OCI-M1 (cell line): ENCODE measurements at places on chromosomes 5 and 9.

DNA sequence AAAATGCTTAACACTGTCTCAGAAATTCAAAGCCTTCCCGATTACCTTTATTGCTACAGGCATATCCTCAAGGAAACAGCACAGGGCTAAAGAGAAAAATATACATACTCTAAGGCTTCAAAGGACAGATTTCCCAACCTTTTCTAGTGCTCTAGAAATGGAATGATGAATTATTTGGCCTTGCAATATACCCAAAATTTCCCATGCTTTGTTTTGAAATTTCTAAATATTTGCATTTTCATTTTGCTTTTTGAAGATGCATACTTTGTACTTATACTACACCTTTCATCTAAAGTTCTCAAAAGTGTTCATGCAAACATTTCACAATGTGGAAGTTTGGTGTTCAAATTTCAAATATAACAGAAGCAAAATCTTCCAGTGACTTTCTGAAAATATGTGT, 312.7 kb upstream of the PDE4D start:
- DNase-seq, result no peak

- DNase-seq, result peak; percentile 37
Observed at GRCh38 chr5:44336708-44337107, 52.5 kb downstream of the FGF10 start.

GRCh38 chr9:119788921-119789320, 419.7 kb upstream of the BRINP1 start:
- no peak for DNase-seq

- DNase-seq, result no peak
Observed at GRCh38 chr9:72089451-72090130, 29.2 kb upstream of the C9orf57 start.

GRCh38 chr9:31536471-31536870, 848.0 kb upstream of the ACO1 start:
- no peak for DNase-seq

GRCh38 chr9:99876190-99876589, 30.3 kb upstream of the STX17 start:
- DNase-seq, result no peak

DNA sequence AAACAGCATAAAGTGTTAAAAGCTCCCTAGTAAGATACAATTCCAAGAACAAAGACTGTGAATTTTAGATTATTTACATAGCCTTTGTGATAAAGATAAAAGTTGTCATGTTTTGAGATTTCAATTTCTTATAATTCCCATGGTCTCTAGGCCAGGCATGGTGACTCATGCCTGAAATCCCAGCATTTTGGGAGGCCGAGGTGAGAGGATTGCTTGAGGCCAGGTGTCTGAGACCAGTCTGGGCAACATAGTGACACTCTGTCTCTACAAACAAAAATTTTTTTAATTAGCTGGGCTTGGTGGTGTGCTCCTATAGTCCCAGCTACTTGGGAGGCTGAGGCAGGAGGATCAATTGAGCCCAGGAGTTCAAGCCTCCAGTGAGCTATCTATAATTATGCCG, 48.1 kb downstream of the BDP1 start:
- no peak for DNase-seq

DNA sequence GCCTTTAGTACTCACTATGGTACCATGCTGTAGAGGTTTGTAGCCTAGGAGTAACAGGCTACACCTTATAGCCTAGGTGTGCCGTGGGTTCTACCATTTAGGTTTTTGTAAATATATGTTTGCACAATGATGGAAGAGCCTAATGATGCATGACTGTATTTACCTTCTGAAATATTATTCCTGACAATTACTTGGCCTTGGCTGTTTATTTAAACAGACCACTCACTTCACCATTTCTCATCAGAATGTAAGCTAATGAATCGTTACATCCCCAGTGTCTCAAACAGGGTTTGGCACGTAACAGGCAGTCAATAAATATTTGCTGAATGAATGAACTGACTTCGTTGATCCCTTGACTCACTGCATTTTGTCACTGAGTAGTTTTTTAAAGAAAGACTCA, 93.1 kb downstream of the MED27 start:
- no peak for DNase-seq

- no peak for DNase-seq
Observed at GRCh38 chr9:136603901-136604814, 58.3 kb upstream of the NOTCH1 start.

GRCh38 chr5:88539693-88540365, 271.2 kb upstream of the TMEM161B start:
- DNase-seq, result no peak

DNA sequence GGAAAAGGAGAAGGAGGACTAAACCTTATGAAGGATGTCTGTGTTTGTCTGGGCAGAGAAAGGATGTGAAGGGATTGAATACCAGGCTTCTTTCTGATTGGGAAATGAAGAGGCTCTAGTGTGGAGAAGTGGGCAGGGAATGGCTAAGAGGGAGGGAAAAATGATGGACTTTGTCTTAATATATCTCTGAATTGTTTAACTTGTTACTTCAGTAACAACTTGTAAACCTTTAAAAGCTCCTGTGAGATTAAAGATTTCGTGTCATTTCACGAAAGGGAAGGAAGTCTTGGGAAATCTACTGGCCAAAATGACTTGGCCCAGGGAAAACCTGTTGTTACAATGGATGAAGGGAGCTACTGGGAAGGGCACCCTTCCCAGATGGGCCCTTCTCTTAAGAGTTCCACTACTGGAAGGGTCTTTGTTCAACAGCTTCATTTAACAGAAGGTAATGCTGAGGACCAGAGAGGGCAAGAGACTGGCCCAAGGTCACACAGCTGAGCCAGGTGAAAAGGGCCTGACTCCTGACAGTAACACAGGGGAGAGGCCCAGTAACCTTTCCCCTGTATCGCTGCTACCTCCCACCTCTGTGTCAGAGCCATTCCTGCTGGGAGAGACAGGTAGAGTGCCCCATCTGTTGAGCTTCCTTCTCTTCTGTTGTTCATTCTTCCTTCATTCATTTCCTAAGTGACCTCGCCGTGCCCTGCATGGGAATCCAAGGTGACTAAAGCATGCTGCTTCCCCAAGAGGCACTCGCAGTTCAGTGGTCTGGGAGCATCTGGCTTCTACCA, 5.1 kb upstream of the TCOF1 start:
- no peak for DNase-seq

DNA sequence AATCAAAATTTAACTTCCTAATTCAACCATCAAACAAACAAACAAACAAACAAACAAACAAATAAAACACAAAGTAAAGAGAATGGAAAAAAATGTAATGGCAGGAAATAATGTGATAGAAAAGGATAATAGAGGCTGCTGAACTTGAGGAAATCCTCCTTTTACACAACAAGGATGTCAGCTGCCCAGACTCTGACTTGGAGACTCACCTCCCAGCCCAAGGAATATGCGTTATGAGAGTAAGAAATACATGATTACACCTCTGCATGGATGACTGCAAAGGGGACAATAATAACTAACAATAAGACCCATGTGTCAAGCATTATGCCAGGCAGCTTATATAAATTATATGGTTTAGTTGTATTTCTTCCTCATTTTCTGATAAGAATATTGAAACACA, 46.6 kb upstream of the JAK2 start:
- DNase-seq, result no peak

DNA sequence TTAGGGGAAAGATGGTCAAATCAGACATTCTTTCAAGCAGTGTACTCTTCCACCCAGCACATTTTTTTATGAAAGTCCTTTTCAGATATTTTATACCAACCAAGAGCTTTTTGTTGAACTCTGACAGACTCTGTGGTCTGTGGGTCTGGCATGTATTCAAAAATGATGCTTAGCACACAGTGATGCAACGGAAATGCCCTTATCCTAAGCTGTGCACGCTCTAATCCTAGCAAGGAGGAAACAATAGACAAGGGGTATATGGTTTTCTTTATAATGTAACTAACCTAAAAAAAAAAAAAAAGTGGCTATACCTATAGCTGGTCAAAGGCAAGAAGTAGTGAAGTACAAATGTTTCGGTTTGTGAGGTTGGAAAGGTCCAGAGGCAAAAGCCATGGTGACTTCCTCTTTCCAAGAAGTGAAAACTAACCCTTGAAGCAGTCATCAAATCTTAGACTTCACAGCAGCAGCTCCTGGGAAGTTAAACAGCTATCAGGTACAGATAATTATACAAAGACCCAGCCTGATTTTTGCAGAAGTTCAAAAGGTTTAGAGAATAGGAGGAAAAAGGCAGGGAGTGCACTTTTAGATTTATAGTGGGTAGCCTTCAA, 82.5 kb downstream of the SEMA6A start:
- DNase-seq, result peak; percentile 85

- DNase-seq, result no peak
Observed at GRCh38 chr5:95835682-95836385, 13.3 kb upstream of the GLRX start.

DNA sequence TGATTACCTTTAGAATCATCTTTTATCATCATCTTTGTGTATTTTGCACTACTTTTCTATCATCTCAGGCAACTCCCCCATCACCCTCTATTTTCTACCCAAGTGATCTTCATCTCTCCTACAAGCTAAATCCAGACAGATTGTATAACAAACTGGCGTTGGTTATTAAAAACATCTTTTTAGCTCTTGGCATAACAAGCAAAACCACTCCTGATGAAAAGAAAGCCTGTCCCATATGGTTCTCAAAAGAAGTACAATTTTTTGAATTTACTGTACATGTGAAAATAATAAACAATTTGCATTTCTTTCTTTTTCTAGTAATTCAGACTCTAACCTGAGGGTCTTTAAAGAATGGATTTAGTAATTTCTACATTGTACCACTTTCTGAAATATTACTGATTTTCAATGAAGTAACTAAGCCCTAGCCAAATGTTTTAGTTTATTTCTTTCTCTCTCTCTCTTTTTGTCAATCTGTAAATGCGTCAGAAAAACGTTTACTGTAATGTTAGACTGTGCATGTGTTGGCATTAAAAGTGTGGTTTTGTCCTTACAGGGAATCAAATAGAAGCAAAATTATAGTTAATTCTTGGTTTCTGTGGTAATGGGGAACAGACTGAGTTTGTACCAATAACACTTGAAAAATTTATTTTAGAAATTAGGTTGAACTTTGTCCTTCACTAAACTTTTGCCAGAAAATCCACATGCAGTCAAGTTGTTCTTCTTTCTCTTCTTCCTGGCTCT, 52.5 kb upstream of the RPS23 start:
- DNase-seq, result no peak

DNA sequence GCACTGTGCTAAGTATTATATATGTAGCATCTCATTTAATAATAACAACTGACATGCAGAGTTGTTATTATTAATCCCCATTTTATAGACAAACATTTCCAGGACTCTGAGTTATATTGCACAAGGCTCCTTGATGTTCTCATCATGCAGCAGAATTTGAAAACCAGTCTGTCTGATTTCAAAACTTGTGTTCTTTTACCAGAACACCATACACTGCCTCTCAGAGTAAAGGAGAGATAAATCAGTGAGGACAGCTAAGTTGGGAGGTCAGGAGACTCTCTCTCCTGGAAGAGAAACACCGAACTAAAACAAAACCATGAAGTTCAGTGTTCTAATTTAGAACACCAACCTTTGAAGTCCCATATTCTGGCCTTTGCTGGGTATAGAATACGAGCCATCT, 92.7 kb upstream of the TNC start:
- DNase-seq, result no peak

- no peak for DNase-seq
Observed at GRCh38 chr5:97172227-97172626, 10.8 kb downstream of the RIOK2 start.

DNA sequence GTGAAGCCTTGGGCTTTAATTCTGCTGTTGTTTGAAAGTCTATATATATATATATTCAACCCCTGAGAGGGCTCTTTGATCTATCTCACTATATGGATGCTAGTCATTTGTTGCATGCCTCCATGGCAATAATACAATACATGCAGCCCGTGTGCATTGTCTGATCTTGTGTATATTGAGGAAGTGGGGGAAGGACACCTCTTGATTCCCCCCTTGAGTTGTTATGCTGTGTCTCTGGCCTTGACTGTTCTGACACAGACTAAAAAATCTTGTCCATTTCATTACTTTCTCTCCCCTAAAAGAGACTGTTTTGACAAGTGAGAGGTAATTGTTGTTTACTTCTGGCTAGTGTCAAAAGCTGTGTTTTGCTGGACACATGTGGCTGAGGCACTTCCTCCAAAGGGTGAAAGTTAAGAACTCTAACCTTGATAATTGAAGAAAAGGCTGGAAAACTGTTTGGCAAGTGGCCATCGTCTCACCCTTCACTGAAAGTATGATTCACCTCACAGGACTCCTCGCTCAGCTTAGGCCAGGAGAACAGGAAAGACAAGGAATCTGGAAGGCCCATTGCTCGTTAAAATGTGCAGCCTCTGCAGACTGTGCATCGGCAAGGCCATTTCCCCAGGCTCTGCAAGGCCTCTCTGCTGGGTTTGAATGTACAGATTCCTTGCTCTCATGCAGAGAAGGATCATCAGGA, 304.0 kb downstream of the PRELID2 start:
- DNase-seq, result no peak
